ENCODE measurements at places on chromosomes 1 and 21.

- no peak for DNase-seq
Observed at GRCh38 chr1:29675481-29676263, 439.4 kb downstream of the PTPRU start.

DNA sequence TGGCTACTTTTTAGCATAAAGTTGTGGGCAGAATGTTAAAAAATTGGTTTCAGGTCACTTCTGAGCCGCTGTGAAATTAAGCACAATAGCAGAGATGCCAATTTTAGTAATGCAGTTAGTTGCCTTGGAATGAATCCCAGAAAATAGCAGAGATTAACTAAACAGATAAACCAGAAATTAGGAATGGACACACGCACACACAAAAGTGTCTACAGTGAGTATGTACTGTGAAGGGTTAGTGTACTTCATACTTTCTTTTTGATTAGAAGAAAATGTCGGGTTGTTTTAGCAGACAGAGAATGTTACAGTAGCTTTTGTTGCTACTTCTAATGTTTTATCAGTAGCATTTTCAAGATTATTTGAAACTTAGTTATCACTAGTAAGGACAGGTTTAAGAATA, 106.7 kb downstream of the LEPR start:
- peak; percentile 17 for DNase-seq

DNA sequence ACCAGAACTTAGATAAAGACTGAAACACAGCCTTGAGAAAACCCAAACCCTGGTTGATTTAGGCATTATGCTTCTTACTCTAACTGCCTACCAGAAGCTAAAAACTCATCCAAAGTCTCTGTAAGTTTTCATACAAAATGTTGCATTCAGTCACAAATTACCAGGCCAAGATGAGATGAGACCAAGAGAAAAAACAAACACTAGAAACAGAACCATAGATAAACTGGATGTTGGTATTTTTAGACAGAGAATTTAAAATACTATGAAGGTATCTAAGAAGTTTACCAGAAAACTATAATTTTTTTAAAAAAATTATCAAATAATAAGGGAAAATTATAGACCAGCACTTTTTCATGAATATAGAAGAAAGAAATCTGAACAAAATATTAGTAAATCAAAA, 180.5 kb downstream of the VPS13D start:
- DNase-seq: no peak

DNA sequence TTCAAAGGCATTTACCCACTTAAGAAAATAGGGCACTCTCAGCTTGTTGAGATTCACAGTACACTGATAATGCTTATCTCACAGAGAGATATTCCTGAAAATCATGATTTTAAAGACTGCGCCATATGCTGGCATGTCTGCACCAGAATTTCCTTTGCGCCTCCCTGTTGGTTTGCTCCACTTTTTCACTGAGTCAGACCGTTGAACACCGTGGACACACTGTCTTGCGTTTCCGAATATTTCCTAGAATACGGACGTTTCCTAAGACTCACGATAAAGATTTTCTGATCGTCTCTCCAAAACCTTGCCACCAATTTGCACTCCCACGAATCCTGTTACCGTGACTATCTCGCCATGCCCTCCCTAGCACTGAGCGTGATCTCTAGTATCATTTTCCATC, 497 bp upstream of the C1orf115 start:
- DNase-seq: no peak

DNA sequence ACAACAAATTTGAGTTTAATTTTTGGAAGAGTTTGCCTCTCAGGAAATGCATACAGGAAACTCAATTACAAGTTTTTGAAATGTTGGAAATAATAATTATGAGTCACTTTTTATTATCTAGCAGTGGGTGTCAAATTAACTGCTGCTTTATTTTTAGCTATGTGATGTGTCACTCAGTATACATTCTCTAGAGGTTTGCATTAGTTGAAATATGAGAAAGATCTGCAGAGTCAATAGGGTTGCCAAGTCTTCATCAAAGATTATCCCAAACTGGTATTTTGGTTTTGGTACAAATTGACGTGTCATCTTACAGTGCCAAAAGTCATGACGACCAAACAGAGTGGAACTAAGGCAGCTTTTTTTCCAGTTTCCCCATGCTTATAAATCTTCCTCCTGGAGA, 54.3 kb upstream of the DIPK1A start:
- DNase-seq: peak; percentile 27
